ENCODE measurements at places on chromosomes 6 and 20. TPM values are rescaled to one million over a fixed set of nuclear protein-coding genes. Genes with fewer than 3 reads are reported as not detected.

The PNPLA1 gene
- polyA plus RNA-seq, result not detected

The CSE1L gene
- 77.5 TPM for polyA plus RNA-seq

The MATN4 gene
- polyA plus RNA-seq, result not detected

The BMP5 gene
- not detected for polyA plus RNA-seq

The SAMD5 gene
- not detected for polyA plus RNA-seq

The JPH2 gene
- 1.8 TPM for polyA plus RNA-seq

The MAP3K7 gene
- 33.6 TPM for polyA plus RNA-seq

The LINC00237 gene
- polyA plus RNA-seq, result not detected

The ACTL10 gene
- 1.7 TPM for polyA plus RNA-seq

The PPP1R16B gene
- 0.34 TPM for polyA plus RNA-seq

The NCR2 gene
- not detected for polyA plus RNA-seq

The PKIB gene
- polyA plus RNA-seq, result 0.40 TPM

The SLC26A8 gene
- not detected for polyA plus RNA-seq

The TBX18 gene
- polyA plus RNA-seq, result 5.1 TPM

The RAB44 gene
- polyA plus RNA-seq, result not detected

The PSORS1C2 gene
- polyA plus RNA-seq, result 0.16 TPM

The FLRT3 gene
- 2.4 TPM for polyA plus RNA-seq

The UBE2C gene
- 78.4 TPM for polyA plus RNA-seq

The PGC gene
- polyA plus RNA-seq, result not detected

The C20orf204 gene
- 0.14 TPM for polyA plus RNA-seq

The DOK5 gene
- 16.0 TPM for polyA plus RNA-seq

The ADGRF5 gene
- 0.28 TPM for polyA plus RNA-seq

The TMEM170B gene
- polyA plus RNA-seq, result 0.14 TPM

The ME1 gene
- 10.0 TPM for polyA plus RNA-seq

The MOXD1 gene
- 564 TPM for polyA plus RNA-seq

The NPEPL1 gene
- 49.8 TPM for polyA plus RNA-seq

The TTI1 gene
- 12.2 TPM for polyA plus RNA-seq

The CYP39A1 gene
- polyA plus RNA-seq, result 0.08 TPM
